H1 (cell line): ENCODE measurements at places on chromosomes 7 and 10. TPM values are rescaled to one million over a fixed set of nuclear protein-coding genes. Genes with fewer than 3 reads are reported as not detected.

GRCh38 chr7:620056-620455 is 100.4 kb upstream of the PDGFA start:
- peaks cover 9% of the 10 kb centered on the region; the same call in 1 of the 2 replicates for H3K4me1 ChIP-seq
- no peaks in the 10 kb centered on the region for H3K27me3 ChIP-seq
- no peak overlapping the region for H3K4me3 ChIP-seq
- no peaks in the 10 kb centered on the region for H3K36me3 ChIP-seq
- DNase-seq = no peak

GRCh38 chr7:85693326-85693725 is 506.5 kb upstream of the SEMA3D start:
- no peaks in the 10 kb centered on the region for H3K27me3 ChIP-seq
- no peak overlapping the region for H3K27ac ChIP-seq
- H3K4me1 ChIP-seq = no peaks in the 10 kb centered on the region
- H3K4me3 ChIP-seq = no peak overlapping the region

Gene PDZD8
- 6.7 and 10.9 TPM in 2 replicates for polyA plus RNA-seq

DNA sequence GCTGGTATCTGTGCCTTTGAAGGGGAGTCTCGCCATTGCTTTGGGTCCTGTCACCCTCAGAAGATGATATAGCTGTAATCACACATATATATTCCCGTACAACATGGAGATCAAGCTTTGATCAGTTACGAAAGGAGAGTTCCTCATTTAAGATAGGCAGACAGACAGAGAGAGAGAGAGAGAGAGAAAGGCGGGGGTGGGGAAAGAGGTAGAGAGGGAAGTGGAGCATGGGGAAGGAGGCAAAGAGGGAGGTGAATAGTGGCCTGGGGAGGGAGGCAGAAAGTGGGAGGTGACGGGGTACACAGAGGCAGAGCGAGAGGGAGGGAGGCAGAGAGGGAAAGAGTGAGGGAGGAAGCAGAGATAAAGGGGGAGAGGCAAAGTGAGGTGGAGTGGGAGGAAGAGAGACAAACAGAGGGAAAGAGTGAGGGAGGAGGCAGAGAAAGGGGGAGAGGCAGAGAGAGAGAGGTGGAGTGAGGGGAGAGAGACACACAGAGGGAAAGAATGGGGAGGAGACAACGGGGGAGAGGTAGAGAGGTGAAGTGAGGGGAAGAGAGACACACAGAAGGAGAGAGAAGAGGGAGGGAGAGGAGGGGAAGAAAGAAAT is 44.6 kb upstream of the C1QL3 start:
- H3K27ac ChIP-seq = no peak overlapping the region
- no peak for DNase-seq
- H3K4me3 ChIP-seq = no peak overlapping the region
- no peaks in the 10 kb centered on the region for H3K36me3 ChIP-seq

DNA sequence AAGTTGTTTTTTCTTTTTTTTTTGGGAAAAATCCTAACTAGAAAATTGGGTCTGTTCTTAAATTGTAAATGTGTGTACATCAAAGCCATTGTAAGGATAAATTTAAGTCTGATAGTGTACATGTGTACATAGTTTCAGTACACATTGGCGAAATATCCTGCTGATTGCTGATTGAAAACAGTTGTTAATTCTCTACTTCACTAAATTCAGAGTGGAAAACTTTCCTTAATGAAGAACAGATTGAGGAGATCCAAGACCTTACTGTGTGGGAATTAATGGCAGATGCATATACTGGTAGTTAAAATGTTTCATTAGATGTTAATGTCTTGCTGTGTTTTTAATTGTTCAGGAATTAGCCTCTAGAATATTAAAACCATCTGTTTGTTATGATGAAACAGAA is 506.0 kb downstream of the AUTS2 start:
- H3K4me1 ChIP-seq = no peaks in the 10 kb centered on the region
- no peaks in the 10 kb centered on the region for H3K27me3 ChIP-seq
- no peak for DNase-seq
- H3K27ac ChIP-seq = no peak overlapping the region
- H3K4me3 ChIP-seq = no peak overlapping the region

- no peak for DNase-seq
- H3K27ac ChIP-seq = no peak overlapping the region
- H3K4me1 ChIP-seq = no peaks in the 10 kb centered on the region
- no peaks in the 10 kb centered on the region for H3K27me3 ChIP-seq
Measured at GRCh38 chr7:84337429-84337828, 142.8 kb upstream of the SEMA3A start.

Gene DEPP1
- 4.5 and 5.3 TPM in 2 replicates for polyA plus RNA-seq

GRCh38 chr7:47544416-47544815 is 37.5 kb downstream of the TNS3 start:
- no peak overlapping the region for H3K27ac ChIP-seq
- no peak for DNase-seq
- no peaks in the 10 kb centered on the region; the same call in 1 of the 2 replicates for H3K27me3 ChIP-seq
- no peaks in the 10 kb centered on the region for H3K36me3 ChIP-seq
- peaks cover 6% of the 10 kb centered on the region for H3K4me1 ChIP-seq
- H3K4me3 ChIP-seq = no peak overlapping the region

DNA sequence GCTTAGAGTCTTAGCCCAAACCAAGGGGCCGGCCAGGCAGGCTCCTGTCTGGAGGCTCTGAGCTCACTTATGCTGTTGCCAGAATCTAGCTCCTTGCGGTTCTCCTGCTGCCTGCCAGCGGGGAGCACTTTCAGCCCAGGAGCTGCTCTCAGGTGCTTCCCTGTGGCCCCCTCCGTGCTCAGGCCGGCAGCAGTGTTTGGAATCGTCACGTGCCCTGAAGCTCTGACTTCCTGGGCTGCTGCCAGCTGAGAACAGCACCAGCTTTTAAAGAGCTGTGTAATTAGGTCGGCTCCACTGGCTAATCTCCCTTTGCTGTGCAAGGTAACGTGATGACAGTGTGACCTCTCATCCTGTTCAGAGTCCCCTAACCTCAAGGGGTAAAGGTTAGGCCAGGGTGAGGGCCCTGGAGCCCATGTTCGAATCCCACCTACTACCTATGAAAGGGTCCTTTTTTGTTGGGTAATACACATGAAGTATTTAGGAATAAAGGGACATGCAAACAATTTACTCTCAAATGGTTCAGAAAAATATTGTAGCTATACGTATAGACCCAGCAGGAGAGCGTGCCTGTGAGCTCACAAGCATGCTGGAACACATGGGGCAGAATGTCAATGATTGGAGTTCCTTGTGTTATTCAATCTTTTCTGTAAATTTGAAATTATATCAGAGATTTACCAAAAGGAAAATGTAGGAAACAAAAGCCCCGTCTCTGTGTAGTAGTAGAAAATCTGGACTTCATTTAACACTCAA is 16.6 kb downstream of the ZNF862 start:
- no peak overlapping the region for H3K27ac ChIP-seq
- peaks cover 11% of the 10 kb centered on the region for H3K4me1 ChIP-seq
- DNase-seq = no peak
- H3K27me3 ChIP-seq = no peaks in the 10 kb centered on the region
- H3K4me3 ChIP-seq = no peak overlapping the region
- H3K36me3 ChIP-seq = no peaks in the 10 kb centered on the region

DNA sequence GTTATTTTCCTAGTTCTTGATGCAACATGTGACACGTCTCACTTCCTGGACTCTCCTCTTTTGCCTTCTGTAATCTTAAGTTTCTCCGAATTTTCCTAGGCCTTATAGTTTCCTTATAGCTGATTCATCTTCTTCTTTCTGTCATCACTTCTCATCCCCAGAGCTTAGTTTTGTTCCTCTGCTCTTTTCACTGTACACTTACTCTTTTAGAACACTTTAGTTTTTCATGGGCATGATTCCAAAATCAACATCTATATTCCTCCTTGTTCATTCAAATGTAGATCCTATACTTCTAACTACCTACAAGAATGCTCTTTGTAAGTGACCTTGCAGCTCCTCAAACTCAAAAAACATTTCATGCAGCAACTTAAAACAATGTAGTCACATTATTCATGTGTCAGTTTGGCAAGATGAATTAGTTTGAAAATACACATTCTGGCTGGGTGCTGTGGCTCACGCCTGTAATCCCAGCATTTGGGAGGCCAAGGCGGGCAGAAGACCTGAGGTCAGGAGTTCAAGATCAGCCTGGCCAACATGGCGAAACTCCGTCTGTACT is 13.1 kb upstream of the SLC26A3 start:
- H3K27me3 ChIP-seq = no peaks in the 10 kb centered on the region
- H3K36me3 ChIP-seq = no peaks in the 10 kb centered on the region
- no peaks in the 10 kb centered on the region for H3K4me1 ChIP-seq
- no peak overlapping the region for H3K27ac ChIP-seq
- DNase-seq = no peak

Gene UPK3BL2
- polyA plus RNA-seq = 18.3 and 22.6 TPM in 2 replicates

GRCh38 chr7:93882468-93882867 is 8.1 kb downstream of the TFPI2 start:
- DNase-seq = no peak
- H3K36me3 ChIP-seq = no peaks in the 10 kb centered on the region
- H3K27ac ChIP-seq = no peak overlapping the region
- no peaks in the 10 kb centered on the region for H3K4me1 ChIP-seq

Gene SPOCK2
- 1.5 and 2.6 TPM in 2 replicates for polyA plus RNA-seq

Gene EZH2
- 15.5 and 28.9 TPM in 2 replicates for polyA plus RNA-seq

Gene MYL10
- 0.18 and 0.20 TPM in 2 replicates for polyA plus RNA-seq

Gene OR2A7
- 3.3 and 3.4 TPM in 2 replicates for polyA plus RNA-seq

Gene OGDHL
- polyA plus RNA-seq = 16.1 and 23.2 TPM in 2 replicates

DNA sequence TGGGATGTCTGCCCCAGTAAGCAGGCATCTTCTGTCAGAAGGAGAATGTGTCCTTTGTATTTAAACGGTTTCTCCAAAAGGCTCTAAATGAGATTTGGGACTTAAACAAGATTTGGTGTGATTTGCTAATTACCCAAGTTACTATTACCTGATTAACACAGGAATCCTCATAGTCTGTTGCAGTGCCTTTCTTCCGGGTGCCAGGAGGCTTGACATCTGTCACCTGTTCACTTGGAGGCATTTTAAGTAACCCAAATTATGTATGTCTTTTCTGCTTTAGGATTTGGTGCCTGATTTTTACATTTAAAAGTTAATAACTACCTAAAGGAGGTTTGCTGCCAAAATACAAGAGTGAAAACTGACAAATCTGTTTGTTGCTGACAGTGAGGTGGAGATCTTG is 587.9 kb upstream of the GALNT17 start:
- H3K36me3 ChIP-seq = no peaks in the 10 kb centered on the region
- no peak for DNase-seq
- peaks cover 6% of the 10 kb centered on the region for H3K4me1 ChIP-seq
- H3K4me3 ChIP-seq = no peak overlapping the region
- no peak overlapping the region for H3K27ac ChIP-seq

- no peaks in the 10 kb centered on the region for H3K27me3 ChIP-seq
- DNase-seq = no peak
- 0 out of 2 replicates have a peak, but pooled peaks cover 3% of the 10 kb centered on the region for H3K36me3 ChIP-seq
- no peak overlapping the region for H3K27ac ChIP-seq
- H3K4me3 ChIP-seq = no peak overlapping the region
Measured at GRCh38 chr10:11522821-11523245, 88.6 kb downstream of the USP6NL start.

- DNase-seq = no peak
- no peak overlapping the region for H3K27ac ChIP-seq
- no peak overlapping the region for H3K4me3 ChIP-seq
- peaks cover 3% of the 10 kb centered on the region; the same call in 1 of the 2 replicates for H3K4me1 ChIP-seq
- no peaks in the 10 kb centered on the region for H3K36me3 ChIP-seq
Measured at GRCh38 chr7:77393954-77394353, 22.2 kb downstream of the GSAP start.

- no peak overlapping the region for H3K27ac ChIP-seq
- no peak overlapping the region for H3K4me3 ChIP-seq
- H3K36me3 ChIP-seq = no peaks in the 10 kb centered on the region
Measured at GRCh38 chr7:22633286-22633953, 93.6 kb upstream of the IL6 start.

- no peak within 1 kb of the TSS for H3K27ac ChIP-seq
- no peak within 1 kb of the TSS for H3K4me3 ChIP-seq
- no peak for DNase-seq
- no peaks in the 10 kb centered on the region for H3K27me3 ChIP-seq
Measured at GRCh38 chr10:88952647-88953111, at the start of gene ACTA2. ACTA2 (minus strand) TSS chr10:88952773; CDS start chr10:88948930, 3,843 bp downstream.

DNA sequence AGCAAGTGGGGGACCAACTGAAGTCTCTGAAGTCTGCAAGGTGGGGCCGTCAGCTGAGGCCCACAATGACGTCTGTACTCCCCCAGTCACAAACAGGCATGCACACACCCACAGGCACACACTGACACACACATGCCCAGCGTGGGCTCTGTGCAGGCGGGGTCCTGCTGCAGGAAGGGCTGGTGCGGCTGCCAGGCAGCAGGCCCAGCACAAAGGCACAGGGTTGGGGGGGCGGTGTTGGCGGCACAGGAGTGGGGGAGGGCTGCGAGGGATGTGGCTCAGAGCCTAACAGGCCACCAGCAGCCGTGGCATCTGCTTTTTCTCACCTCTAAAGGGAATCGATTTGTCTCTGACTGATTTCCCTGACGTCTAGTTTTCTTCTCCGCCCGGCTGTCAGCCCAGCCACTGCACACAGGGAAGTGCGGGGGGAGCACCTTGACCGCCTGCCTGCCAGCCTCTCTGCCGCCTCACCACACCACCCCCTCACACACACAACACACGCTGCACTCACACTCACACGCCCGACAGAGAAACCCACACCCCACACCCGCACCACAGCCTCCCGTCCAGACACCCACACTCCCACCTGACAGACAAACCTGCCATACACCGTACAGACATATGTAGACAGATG is 43.5 kb upstream of the ZMIZ1 start:
- no peak overlapping the region for H3K27ac ChIP-seq
- H3K27me3 ChIP-seq = no peaks in the 10 kb centered on the region
- H3K36me3 ChIP-seq = no peaks in the 10 kb centered on the region
- no peak for DNase-seq

GRCh38 chr7:92325173-92325572 is 79.4 kb downstream of the ANKIB1 start:
- H3K4me3 ChIP-seq = no peak overlapping the region
- DNase-seq = no peak
- H3K27ac ChIP-seq = no peak overlapping the region
- H3K4me1 ChIP-seq = no peaks in the 10 kb centered on the region

Gene ZNF365
- 0.24 and 0.41 TPM in 2 replicates for polyA plus RNA-seq

DNA sequence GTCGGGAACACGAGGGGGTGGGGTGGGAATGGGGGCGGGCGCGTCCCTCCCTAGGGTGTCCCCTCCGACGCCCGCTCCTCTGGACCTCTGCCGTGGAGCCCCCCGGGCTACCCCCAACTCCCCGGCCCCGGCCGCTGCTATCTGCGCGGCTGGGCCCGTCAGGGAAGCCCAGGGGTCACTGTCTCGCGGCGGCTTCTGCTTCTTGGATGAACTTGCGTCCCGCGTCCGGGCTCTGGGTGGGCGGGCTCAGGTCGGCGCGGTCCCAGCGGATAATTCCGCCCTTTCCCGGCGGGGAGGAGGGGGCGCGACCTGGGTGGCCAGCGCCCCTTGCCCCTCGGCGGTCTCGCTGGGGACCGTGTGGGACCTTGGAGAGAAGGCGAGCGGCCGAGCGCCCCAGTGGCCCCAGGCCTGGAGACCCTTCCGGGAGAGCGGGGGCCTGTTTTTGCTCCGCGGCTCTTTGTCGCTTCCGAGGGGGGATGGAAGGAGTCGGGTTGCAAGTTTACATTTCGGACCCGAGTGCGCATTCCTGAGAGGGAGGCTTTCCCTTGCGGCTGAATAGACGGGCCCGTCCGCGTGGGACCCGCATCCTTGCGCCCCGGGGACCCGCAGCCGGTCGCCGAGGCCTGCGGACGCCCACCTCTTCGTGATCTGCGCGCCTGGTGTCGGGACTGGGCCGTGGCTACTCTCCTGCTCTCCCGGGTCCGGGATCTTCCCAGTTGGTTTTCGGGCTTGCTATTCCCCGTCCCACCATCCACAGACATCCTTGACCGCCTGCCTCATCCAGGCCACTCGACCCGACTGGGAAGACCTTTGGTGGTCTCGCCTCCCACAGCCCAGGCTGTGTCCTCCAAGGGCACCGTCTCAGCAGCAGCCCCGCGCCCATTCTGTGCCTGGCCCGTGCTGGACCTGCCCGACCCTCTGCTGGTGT is 812 bp downstream of the DOCK1 start:
- H3K27ac ChIP-seq = peak overlapping the region; percentile 78; the same call in 1 of the 2 replicates
- no peaks in the 10 kb centered on the region for H3K27me3 ChIP-seq
- H3K4me3 ChIP-seq = peak overlapping the region; percentile 91
- no peaks in the 10 kb centered on the region for H3K36me3 ChIP-seq
- H3K4me1 ChIP-seq = peaks cover 22% of the 10 kb centered on the region
- peak; percentile 73 for DNase-seq

Gene HMX2
- polyA plus RNA-seq = 2.2 and 2.7 TPM in 2 replicates
